Astrocyte (in vitro differentiated cells and primary cell): ENCODE measurements at places on chromosomes 3 and 15. TPM values are rescaled to one million over a fixed set of nuclear protein-coding genes. Genes with fewer than 3 reads are reported as not detected.

DNA sequence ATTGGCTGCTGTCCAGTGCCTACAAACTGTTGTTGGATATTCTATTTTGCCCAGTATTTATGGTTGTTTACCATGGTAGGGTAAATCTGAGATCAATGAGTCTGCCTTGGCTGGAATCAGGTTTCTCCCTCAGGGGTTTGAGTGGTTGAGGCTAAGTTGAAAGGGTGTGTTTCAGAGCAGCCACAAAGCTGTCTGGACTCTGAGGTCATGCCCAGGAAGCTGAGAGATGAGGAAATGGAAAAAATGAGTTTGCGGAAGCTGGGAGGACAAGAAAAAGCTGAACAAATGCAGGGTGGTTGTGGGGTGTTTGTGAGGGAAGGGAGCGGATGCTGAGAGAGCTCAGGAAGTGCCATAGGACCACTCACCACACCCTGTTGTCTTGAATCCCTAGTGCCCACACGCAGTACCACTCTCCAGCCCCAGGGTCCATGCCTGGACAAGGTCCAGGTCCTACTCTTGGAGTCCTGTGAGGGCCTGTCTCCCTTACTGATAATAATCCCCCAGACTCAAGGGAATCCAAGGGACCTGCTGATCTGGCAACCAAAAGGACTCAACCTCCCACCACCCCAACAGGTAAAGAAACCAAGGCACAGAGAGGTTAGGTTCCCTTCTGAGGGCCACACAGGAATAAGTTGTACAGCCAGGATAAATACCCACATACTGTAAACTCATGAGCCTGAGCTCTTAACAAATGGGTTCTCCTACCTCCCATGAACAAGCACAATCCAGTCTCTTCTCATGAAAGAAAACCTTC lies 81.6 kb downstream of the PPCDC start:
- peak; percentile 91 for DNase-seq

DNA sequence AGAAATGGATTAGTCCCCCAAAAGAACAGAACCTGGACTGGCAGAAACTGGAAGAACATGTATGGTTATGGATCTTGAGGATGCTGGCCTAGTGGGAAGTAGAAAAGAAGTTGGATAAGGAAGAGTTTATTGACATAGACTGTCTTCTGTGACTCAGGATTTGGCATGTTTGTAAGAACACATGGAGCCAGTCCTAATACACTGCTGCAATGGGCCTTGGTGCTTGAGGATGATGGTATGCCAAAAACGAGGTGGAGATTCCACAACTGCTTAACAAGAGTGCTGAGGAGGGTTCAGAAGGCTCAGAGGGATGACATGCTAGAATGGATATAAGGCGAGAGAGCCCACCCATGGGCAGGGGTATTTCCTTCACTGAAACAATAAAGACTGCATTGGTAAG lies 22.4 kb downstream of the LZTFL1 start:
- DNase-seq, result peak; percentile 6

- DNase-seq, result no peak
Measured at GRCh38 chr3:56645407-56645806, 37.7 kb downstream of the TASOR start.

DNA sequence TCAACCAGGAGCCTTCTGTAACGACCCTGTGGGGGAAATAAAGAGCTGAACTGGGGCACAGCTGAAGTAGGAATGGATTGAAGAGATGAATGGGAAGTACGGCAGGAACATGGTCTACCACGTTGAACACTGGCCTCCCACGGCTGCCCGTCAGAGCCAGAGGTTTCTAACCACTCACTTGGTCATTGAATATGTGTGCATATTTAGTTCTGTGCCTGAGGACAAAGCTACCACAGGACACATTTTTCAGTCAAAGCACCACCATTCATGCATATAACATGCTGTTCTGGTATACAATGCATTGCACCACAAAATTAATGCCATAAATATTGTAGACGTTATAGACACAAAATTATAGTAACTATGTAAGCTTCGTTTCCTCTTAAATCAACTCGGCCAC lies 75.5 kb downstream of the MB21D2 start:
- DNase-seq, result no peak

DNA sequence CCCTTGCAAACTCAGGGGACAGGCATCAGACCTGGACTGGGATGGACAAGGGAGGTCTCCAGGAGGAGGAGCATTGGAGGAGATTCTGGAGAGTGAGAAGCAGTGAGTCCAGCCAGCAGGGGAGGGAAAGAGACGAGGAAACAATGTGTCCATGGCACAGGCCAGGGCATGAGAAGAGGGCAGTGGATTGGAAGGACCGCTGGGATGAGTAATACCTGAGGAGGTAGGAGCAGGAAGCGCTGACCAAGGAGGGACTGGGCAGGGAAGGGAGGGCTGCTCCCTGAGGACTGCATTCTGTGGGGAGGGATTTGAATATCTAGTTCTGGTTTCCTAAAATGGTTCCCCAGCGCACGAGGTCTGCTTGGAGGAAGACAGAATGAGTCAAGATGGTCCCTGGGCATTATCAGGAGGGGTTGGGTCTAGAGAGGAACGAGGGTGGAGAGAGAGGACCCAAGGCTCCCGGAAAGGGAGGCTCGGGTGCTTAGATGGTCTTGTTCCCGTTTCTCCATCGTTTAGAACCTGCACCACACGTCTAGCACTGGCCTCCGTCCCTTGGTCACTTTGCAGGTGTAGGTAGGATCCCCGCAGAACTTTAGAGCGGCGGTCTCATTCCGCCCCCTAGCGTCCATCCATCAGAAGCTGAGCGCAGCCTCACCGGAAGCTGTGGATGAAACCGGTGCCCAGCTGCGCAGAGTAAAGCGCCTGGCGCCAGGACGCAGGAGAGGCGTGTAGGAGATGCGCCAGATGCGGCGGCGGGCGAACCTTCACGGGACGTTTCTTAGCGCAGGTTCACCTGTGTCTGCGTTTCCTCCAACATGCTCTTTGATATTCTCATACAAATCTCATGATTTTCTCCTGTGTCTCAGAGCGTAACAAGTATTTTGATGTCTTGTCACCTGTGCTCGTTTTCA lies 190.7 kb upstream of the NDN start:
- no peak for DNase-seq

DNA sequence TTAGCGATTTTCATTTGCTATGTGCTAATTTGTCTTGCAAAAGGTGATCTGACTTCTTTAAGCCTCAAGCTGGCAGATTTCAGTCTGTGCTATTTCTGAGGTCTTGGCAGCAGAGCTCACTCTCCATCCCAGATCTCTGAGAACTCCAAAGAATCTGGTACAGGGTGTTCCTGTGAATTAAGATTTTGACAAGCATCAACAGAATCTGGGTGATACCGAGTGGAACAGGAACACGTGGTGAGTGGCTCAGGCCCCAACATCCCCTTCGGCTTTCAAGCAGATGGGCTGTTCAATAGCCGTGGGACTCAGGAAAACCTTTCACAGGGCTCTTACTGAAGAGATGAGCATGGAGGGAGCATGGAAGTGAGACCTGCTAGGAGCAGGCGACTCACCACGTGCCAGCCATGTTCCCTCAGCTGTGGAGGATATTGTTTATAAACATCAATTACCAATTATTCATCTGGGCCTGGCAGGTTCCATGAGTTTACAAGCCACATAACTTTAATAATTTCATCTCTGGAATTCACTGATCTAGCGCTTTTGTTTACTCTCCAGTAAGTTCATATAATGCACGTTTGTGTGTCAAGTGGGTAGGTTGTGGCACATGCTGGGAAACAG lies 103.4 kb upstream of the SELENOK start:
- DNase-seq, result no peak

- no peak for DNase-seq
Measured at GRCh38 chr3:113574213-113574612, 41.9 kb downstream of the SIDT1 start.

DNA sequence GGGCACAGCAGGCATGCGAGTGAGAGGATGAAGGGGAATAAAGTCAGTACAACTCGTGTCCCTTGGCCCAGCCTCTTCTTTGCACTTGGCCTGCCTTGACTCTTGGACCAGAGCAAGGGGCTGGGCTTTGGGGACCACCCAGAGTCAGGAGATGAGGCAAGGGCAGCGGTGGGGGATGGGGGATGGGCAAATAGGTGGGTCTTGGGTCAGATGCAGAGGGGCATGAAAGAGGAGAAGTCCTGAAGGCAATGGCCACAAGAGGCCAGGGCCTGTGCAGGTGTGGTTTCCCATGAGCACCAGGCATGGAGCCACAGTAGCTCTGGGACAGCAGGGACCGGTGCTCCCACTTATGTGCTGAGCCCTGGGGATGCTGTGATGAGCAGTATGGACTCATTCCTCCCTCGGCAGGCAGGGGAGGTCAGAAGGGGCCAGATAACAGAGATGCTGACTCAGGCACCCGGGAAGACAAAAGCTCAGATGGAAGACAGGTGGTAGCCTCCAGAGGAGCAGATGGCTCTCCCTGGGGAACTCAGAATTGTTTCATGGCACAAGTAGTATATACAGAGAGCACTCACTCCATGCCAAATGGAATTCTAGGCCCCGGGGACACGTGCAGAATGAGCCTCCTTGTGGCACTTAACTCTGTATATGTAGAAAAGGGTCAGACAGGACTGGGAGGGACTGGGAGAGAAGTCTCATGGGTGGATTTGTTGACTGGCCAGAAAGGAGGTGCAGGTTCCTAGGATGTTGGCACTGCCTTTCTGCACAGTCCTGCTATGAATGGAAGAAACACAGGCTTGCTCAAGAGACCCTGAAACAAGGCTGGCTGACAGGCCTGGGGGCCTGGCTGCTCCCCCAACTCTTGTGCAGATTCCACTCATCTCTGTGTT lies 14.3 kb downstream of the ZBTB47 start:
- DNase-seq, result no peak

DNA sequence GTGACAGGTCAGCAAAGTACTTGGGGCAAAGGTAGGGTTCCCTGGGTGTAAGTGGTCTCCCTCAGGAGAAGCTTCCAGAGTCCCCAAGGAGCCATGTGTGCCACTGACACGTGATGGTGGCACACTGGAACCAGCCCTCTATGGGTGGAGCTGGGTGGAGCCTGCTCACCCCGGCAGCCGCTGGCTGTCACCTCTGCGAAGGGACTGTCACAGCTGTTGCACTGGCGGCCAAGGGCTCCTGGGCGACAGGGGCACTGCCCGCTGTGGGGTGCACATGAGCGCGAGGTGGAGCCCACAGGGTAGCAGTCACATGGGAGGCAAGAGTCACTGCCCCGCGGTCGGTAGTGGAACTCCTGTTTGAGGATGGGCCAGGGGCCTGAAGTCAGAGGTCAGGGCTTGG lies 12.0 kb downstream of the CELSR3 start:
- DNase-seq, result no peak

GRCh38 chr3:52887166-52887565 lies 10.2 kb downstream of the STIMATE start:
- no peak for DNase-seq

GRCh38 chr3:189602471-189602870 lies 28.7 kb upstream of the TP63 start:
- DNase-seq, result no peak

DNA sequence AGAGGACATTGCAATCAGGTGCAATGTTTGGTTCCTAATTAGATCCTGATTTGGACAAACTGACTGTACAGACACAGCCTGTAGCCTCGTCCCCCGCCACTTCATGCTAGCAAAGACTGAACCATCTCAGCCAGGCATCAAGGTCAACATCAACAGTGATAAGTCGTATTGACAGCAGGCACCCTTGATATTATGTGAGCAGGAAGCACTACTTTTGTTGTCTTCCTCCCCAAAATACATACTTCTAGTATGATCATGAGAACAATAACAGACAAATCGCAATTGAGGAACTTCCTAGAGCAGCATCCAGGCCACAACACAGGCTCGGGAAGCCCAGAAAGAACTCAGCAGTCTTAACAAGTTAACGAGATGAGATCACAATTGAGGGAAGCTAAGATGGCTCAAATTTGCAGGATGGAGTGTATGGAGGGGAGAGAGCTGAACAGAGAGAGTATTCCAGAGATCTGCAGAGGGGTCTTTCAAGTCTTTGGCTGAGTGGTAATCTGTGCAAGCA lies 20.4 kb downstream of the TGM5 start:
- no peak for DNase-seq

- DNase-seq, result no peak
Measured at GRCh38 chr3:15453501-15453900, 26.1 kb downstream of the EAF1 start.

DNA sequence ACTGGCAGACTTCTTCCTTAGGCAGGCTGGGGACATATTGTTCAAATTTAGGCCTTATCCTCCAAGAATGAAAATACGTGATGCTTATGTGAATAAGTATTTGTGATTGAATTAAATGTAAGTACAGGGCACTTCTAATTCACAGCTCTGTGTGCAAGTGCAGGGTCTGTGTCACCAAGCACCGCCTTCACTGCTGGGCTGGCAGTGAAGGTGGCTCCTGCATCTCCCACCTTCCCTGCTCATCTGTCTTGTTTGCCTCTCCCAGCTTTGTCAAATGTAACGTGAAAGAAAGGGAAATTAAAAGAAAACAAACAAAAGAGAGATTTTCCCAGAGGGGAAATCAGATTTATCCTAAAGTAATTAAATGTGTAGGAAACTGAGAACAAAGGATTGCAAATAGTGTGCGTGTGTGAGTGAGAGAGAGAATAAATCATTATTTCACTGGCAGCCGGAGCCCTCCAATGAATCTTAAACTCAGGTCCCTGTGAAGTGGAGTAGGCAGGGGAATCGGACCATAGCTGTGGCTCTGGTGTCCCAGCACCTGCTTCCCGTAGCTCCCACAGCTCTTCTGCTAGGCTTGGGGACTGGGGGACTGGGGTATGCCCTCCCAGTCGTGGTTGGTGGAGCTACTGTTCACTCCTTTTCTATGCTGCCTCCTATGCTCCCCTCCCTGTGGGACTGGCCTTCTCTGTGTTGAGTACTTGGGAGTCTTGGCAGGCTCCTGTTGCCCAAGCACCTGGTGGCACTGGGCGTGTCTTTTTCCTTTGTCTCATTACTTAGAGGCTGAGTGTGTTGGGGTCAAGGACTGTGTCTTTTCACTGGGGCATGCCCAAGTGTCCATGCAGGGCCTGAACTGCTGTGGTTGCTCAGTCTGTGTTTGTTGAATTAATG lies 222.2 kb downstream of the EPHB1 start:
- DNase-seq, result no peak

DNA sequence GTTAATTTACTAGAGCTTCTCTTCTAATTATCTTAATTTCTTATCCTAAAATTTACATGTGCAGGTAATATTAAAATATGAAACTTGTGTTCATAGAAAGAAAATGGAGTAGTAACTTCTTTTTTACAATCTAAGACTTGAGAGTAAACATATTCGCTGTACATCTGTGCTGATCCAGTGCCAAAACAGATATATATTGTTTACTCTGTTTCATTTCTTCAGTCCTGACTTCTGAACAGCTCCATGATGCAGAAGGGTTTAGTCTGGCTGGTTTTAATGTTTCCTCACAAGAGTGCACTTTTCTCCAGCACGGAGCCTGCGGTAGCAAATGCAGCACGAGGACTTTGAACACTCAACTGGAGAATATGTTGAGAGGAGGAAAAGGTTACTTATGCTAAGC lies 306.8 kb downstream of the EPHA3 start:
- no peak for DNase-seq

- DNase-seq, result no peak
Measured at GRCh38 chr3:56238299-56238698, 230.0 kb downstream of the ERC2 start.

ZNF80 gene
- total RNA-seq, result not detected in 2 replicates

INSYN1 gene
- 5.2 and 9.1 TPM in 2 replicates for total RNA-seq

MAPKBP1 gene
- total RNA-seq, result 30.8 and 30.9 TPM in 2 replicates

HDC gene
- total RNA-seq, result not detected in 2 replicates

SENP8 gene
- 2.6 and 2.9 TPM in 2 replicates for total RNA-seq

VIPR1 gene
- 0.68 TPM in 1 of 2 replicates, not detected in the other for total RNA-seq

IMPDH2 gene
- 111 and 119 TPM in 2 replicates for total RNA-seq

SOX14 gene
- total RNA-seq, result 0.09 TPM in 1 of 2 replicates, not detected in the other
